Stimulated activated CD4-positive, alpha-beta T cell treated with anti-CD3 and anti-CD28 coated beads, Interleukin-15, amount 100 ng/mL, for 24 hours (primary cell): ENCODE measurements at places on chromosomes 5 and 9.
A peak's percentile ranks its signal among the peaks of the same experiment; 100 is the strongest.

DNA sequence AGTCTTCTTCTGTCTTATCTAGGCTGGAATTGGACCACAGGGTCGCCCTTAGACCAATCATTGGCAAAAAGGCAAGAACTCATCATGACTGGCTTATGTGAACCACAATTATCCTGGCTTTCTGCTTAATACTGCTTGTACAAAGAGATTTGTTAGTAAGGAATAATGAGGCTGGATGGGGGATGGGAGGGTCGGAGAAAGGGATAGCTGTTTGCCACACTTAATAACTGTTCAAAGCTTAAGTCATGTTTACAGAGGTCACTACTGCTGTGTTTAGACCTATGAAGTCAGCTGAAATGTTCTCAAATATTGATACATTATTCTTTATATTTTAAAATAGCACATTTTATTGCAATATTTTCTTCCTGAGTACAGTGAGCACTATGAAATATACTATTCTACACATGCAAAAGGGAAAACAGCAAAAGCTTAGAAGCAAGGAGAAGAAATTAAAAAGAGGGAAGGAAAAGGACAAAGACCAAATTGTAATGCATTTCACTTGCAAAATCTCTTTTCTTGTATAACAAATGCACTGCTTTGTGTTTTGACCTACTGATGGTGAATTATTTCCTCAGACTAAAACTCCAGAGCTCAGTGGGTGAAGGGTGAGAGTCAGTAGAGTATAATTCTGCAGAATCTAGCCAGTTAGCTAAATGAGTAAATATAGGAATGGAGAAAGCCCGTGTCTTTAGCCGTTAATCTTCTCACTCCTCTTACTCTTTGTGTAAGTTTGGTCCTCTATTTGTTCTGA lies 404.9 kb upstream of the ZNF608 start:
- no peak for DNase-seq

GRCh38 chr5:128772356-128772755 lies 192.9 kb upstream of the SLC27A6 start:
- no peak for DNase-seq

GRCh38 chr5:128546658-128547281 lies 8.7 kb upstream of the FBN2 start:
- DNase-seq, result no peak

- DNase-seq, result no peak
Measured at GRCh38 chr5:43422143-43422542, 10.0 kb upstream of the CCL28 start.

DNA sequence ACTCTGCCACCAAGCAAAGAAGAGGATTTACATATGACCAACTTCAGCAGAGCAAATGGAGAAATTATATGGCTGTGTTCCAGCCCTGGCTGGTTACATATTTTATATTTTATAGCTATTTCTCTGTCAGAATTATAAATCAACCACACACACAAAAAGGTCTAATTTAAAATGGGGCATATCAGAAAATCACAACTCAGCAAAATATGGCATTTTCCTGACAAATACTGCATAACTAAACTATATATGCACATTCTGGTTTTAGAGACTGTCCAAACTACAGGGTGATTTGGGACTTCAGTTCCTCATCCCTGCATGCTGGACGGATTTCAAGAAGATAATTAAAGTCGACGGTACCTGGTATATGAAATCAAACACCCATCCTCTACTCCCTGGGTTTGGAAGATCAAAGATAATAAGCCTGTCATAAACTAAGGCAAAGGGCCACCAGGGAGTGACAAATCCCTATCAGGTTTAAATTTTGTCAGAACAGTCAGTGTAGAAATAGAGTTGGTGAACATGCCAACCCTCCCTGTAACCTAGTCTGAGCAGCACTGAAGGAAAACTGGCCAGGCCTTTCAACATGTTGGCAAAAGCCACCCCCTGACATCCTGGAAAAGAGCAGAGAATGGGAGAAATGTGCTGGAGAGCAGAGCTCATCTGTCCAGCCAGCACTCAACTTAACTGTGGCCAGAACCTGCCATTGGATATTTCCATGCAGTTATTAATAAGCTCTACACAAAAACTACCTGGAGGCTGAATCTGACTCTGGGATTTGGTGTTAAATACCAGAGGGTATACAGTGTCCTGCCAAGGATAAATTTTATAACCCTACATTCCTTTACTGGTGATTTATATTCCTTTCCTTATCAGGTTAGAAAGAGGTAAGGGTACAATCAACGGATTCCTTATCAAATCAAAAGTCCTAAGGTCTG lies 235.7 kb downstream of the ENC1 start:
- no peak for DNase-seq

DNA sequence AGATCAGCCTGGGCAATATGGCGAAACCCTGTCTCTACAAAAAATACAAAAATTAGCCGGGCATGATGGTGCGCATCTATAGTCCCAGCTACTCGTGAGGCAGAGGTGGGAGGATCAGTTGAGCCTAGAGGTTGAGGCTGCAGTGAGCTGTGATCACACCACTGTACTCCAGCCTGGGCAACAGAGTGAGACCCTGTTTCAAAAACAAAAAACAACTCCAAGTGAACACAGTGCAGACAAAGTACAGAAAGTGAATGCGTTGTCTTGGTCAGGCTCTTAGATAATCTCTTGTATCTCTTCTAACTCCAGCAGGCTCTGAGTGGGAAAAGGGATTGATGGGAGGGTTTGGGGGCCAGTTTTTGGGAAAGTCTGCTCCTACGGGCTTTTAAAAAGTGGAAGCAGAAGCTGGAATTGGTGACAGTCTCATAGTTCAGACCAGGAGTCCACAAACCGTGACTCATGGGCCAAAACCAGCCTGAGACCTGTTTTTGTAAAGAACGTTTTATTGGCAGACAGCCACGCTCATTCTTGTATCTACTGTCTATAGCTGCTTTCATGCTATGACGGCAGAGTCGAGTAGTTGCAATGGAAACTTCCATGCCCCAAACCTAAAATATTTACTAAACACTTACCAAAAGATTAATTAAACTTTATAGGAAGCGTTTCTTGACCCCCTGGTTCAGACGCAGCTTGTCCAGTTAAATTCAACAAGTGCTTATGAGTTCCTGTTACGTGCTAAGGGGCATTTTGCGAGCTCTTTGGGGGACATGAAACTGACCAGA lies 32.9 kb downstream of the NDST1 start:
- DNase-seq, result no peak

- DNase-seq, result peak; percentile 25
Measured at GRCh38 chr5:173010021-173010420, 26.4 kb downstream of the ATP6V0E1 start.

GRCh38 chr5:14187660-14188059 lies 44.5 kb downstream of the TRIO start:
- DNase-seq, result no peak

GRCh38 chr9:94937214-94937903 lies 210.9 kb downstream of the AOPEP start:
- DNase-seq, result no peak

DNA sequence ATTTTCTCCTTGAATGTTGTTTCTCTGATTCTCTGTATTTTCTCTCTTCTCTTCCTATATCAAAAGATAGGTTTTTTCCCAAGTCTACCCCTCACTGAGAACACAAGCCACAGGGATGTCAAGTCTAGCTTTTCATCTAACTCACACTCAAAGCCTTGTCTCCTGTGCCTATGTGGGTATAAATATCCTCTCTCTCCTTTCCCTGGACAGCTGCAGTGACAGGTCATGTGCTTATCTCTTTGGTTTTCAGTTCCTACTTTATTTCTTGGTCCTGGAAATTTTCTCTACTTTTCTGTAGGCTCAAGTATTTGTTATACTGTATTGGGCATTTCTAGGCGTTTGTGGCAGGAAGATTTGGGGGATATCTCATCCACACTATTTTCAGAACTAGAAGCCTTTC lies 182.4 kb upstream of the MVB12B start:
- DNase-seq, result no peak

DNA sequence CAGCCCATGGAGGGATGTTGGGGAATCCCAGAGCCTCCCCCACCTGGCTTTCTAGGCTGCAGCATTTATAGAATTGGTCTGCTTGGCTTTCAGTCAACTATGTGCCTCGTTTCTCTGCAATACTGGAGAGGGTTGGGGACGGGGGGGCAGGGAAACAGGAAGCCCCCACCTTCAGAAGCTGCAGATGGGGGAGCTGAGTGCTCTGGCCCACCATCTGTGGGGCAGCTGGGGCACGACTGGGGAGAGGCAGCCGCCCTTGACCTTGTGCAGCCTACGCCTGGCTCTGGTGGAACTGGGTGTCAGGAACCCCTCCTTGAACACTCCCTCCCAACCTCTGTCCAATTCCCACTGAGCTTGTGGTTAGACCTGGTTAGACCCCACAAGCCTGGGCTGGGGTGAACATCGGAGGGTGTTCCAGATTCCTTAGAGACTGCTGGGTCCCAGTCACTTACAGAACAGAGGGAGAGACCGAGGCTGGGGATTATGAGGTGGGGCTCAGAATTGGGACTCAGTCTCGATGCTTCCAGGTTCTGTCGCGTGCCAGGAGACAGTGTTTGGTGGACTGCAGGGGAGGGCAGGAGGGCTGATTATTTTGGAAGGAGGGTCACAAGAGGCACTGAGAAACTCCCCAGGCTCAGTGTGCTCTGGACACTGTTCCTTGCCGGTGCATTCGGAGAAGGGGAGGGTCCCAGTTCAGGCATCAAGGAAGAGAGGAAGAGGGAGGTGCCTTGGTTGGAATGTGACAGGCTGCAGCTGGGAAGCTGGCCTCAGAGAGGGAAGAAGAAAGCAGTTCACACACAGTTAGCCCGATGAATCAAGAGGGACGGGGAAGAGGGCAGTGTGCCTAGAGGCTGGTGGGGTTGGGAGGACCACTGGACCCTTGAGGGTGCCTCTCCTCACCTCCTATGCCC lies 25.6 kb downstream of the COL27A1 start:
- DNase-seq, result no peak

- peak; percentile 56 for DNase-seq
Measured at GRCh38 chr9:115008536-115009270, 78.3 kb upstream of the TNFSF8 start.

GRCh38 chr9:112285056-112285455 lies 48.4 kb downstream of the PTBP3 start:
- no peak for DNase-seq

DNA sequence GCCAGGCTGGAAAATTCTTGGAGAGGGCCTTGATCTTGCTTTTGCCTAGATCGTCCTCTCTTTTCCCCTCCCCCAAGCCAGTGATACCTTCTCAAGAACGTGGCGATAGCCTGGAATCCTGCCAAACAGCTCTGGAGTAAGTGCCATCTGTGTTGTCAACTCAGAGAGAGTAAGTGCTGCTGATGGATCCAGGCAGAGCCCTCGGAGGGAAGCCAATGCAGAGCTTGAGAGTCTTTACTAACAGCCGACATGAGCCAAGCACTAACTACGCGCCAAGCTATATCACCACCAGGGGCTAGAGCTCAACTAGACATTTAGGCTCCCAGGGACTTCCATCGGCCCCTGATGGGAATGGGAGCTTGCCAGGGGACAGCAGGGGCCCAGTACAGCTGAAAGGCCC lies 17.6 kb downstream of the RAPGEF1 start:
- DNase-seq, result no peak

GRCh38 chr9:110799396-110799795 lies 130.8 kb downstream of the MUSK start:
- no peak for DNase-seq

DNA sequence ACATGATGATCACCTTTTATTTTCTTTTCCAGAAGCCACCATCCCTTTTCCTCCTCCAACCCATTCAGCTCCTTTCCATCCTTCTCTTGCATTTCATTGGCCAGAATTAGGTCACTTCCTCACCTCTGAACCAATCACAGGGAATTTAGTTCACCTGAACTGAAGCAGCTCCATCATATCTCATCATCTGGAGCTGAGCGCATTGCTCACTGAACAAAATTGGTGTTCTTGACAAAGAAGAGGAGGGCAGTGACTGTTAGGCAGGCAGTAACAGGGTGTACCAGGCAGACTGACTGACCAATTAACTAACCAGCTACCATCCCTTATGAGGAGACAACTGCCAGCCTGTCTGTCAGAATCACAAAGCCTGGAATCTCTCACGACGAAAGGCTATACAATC lies 1.8 kb upstream of the ZNF354A start:
- DNase-seq, result no peak

- DNase-seq, result no peak
Measured at GRCh38 chr9:94981723-94982090, 255.2 kb downstream of the AOPEP start.

DNA sequence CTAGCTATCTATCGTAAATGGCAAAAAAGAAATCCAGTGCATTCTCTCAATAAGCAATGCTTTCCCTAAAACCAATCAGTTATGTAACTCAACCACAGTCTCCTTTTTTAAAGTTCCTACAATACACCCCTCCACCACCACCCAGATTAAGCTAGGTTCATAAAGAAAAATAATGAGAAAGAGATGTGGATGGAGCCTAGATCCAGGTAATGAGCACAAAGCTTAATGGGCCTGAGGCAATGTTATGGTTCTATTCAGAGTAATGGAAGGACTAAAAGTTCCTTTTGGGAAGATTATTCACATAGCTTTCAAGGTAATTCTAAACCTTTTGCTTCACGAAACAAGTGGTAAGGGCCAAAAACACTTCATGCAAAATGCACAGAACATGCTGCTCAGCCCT lies 113.5 kb downstream of the MPDZ start:
- no peak for DNase-seq

DNA sequence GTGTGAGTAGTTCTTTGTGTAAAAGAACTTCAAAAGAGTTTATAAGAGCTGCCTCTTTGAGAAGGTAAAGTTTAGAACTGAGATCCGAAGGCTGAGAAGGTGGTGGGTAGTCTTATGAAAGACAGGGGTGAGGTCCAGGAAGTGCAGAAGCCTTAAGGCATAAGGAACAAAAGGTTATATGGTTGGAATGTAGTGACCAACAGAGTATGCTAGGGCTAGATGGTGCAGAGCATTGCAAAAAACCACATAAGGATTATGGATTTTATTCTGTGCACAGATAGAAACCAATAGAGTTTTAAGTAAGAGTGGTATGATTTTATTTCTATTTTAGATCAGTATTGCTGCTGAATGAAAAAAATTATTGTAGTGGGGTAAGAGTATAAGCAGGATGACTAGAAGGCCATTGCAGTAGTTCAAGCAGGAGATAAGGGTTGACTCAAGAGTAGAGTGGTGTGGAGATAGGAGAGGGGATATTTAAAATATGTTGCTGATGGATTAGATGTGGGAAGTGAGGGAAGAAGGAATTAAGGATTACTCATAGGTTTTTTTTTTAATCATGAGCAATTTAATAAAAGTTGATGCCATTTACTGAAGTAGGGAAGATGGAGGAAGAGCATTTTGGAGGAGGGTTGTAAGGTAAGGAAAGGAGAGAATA lies 3.7 kb downstream of the RECK start:
- no peak for DNase-seq

GRCh38 chr9:110126986-110127864 lies 80.7 kb downstream of the C9orf152 start:
- DNase-seq, result no peak

- DNase-seq, result no peak
Measured at GRCh38 chr9:130304116-130304515, 38.6 kb downstream of the HMCN2 start.

- no peak for DNase-seq
Measured at GRCh38 chr9:76729980-76730737, 34.1 kb upstream of the PCA3 start.

- DNase-seq, result peak; percentile 32
Measured at GRCh38 chr5:14676320-14676719, 11.8 kb downstream of the OTULIN start.

- DNase-seq, result no peak
Measured at GRCh38 chr5:147874910-147875367, 3.6 kb upstream of the SCGB3A2 start.

GRCh38 chr5:80181618-80182211 lies 74.1 kb downstream of the SERINC5 start:
- DNase-seq, result peak; percentile 48

- peak; percentile 32 for DNase-seq
Measured at GRCh38 chr9:88387552-88388202, 567 bp upstream of the SPIN1 start.

GRCh38 chr5:18546591-18546990 lies 912.3 kb downstream of the TAF11L14 start:
- no peak for DNase-seq
